SW480 (cell line): ENCODE measurements at places on chromosomes 1 and 21.
A peak's percentile ranks its signal among the peaks of the same experiment; 100 is the strongest.

DNA sequence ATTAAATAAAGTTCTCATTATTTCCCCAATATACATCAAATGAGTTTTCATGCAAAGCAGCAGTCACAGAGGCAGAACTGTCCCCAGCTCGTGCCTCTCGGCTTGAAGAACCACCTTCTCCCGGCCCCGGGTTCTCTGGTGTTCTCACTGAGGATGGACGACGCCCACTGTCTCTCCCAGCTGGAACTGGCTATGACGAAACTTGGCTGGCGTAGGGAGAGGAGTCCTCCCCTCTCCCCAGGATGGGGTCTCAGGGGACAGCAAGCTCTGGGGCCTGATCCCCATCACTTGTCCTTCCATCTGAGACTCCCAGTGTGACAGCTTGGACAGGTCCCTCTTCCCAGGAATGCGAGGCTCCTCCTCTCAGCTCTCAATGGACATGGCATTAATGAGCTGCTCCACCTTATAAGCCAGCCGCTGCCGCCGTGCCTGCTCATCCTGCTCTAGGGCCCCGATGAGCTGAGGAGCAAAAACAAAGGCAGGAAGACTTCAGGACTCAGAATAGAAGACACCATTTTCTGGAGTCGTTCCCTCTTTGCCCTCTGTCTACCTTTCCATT lies 116.0 kb upstream of the CD34 start:
- DNase-seq = no peak

DNA sequence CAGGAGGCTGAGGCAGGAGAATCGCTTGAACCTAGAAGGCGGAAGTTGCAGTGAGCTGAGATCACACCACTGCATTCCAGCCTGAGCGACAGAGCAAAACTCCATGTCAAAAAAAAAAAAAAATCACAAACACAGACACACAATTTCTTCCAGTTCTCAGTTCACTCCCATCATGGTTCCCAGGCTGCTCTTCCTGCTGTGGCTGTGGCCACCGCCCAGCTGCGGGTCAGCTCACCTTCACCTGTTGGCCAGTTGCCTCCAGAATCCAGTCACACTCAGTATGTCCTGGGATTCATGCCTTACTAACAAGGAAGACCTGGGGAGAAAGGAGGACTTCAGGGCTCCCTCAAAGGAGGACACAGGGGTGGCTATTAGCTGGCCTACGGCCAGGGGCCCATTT lies 45.9 kb upstream of the SLC25A33 start:
- no peak for DNase-seq

- no peak for DNase-seq
Observed at GRCh38 chr1:1764876-1765470, 13.3 kb downstream of the NADK start.

DNA sequence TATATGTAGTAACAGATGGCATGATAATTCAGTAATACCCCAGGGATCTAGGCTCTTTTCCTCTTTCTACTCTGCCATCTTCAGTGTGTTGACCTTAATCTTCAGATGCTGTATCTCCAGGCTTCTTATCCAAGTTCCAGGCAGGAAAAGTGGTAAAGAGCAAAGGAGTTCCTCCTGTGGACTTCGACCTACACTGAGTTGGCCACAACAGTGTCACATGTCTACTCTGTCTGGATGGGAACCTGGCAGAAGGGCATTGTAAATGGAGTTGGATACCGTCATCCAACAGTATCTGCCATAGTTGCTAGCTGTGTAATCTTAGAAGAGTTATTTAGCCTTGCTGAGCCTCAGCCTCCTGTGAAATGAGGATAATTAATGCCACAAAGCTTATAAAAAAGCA lies 21.9 kb downstream of the IL23R start:
- DNase-seq = no peak

DNA sequence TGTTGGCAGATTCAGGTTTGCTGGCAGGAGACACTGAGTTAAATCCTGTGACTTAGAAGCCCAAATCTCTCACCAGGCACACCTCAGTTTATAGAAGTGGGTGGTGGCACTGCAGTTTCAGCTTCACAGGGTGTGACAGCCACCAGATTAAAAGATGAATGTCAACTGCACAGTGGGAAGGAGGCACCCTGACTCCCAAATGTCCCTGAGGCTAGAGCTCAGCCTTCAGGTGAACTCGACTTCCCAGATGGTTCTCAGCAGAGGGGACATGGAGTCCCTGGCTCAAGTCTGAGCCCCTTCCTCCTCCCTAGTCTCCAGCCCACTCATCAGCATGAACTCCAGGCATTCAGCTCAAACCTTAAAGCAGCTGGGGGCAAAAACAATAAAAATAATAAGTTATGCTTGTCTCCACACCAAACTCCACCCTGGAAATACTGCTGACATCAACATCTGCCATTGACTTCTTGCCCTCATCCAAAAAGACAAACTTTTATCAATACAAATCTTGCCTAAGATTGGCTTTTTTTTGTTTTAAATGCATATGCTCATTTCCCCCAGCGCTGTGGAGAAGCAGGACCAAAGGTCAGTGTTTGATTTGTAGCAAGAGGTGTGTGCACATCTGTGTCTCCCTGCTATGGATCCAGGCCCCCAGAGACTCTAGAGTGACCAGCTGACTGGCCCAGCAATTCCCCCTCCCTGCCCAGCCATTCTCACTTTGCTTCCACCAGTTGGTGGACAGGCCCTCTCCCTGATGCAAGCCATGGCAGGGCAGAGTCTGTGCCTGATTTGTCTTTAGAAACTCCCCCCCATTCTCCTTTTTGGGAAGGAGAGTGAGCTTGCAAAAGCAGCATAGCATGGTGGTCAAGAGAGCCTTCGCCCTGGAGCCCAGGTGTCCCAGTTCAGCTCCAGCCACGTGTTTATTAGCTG lies 18.5 kb upstream of the S100A7 start:
- DNase-seq = no peak

DNA sequence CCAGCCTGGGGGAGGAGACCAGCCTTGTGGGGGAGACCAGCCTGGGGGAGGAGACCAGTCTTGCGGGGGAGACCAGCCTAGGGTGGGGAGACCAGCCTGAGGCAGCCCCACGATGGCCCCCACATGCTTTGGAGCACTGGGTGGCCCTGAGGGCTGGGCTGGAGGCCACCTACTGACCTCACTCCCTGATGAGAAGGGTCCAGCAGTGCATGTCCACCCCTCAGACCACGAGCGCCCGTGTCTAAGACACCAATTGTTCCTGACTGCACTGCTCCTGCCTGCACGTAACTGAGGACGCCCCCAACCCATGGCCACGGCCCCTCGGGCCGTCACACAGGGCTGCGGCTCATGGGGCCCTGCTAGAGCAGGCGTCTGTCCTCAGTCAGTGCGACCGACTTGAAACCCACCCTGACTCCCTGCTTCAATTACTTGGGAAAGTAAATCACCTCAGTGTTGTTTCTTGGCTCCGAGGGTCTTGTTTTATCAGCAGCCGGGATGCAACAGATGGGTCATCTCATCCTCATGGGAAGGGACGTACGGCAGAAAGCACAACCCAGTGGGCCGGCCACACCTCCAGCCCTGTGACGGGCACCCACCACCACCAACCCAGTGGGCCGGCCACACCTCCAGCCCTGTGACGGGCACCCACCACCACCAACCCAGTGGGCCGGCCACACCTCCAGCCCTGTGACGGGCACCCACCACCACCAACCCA lies at the start of gene SPATC1L:
SPATC1L (minus strand) TSS at position 550 of the 715 bp plus-strand sequence. CDS start 1,643 bp downstream, outside the sequence.
- DNase-seq = peak; percentile 42

- no peak for DNase-seq
Observed at GRCh38 chr1:45796381-45796780, 7.0 kb upstream of the MAST2 start.

- no peak for DNase-seq
Observed at GRCh38 chr21:28025111-28025510, 967.6 kb downstream of the LTN1 start.
